AG04450 (cell line): ENCODE measurements at places on chromosomes 2 and 18.

- no peak for DNase-seq
Observed at GRCh38 chr2:195687320-195688086, 30.5 kb downstream of the SLC39A10 start.

DNA sequence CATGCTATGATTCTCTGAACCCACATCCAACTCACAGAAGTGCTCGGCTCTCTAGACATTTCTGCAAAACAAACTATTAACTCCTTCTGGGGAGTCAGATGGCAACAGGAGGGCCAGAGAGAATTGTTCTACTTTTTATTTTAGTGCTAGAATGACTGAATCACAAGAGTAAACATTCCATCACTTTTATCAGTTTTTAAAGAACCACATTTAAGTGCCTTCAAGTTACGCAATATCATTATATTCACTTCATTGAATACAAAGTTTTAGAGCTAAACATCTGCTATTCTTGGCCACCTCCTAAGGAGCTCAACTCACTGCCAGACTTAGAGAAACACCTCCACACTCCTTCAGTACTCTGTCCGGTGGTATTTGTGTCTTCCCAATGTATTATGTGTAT, 22.4 kb downstream of the B4GALT6 start:
- no peak for DNase-seq

- DNase-seq: no peak
Observed at GRCh38 chr18:9934274-9934673, 20.5 kb downstream of the VAPA start.

- peak; percentile 44 for DNase-seq
Observed at GRCh38 chr2:20291106-20291564, 59.5 kb downstream of the PUM2 start.

GRCh38 chr2:27379836-27380625, 503 bp downstream of the ZNF513 start:
- DNase-seq: no peak

DNA sequence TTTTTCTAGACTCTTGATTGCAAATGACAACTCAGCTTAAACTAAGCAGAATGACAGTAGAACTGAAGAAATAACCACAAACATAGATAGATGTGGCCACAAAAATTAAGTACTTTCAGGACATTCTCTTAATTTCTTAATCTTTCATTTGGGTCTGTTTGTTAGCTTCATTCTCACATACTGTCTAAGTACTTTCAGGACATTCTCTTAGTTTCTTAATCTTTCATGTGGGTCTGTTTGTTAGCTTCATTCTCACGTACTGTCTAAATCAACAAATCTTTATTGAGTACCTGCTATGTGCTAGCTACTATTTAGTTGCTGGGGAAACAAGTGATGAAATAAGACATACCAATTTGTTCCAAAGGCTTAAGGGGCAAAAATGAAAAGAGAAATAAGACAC, 35.1 kb downstream of the FAM117B start:
- DNase-seq: no peak

DNA sequence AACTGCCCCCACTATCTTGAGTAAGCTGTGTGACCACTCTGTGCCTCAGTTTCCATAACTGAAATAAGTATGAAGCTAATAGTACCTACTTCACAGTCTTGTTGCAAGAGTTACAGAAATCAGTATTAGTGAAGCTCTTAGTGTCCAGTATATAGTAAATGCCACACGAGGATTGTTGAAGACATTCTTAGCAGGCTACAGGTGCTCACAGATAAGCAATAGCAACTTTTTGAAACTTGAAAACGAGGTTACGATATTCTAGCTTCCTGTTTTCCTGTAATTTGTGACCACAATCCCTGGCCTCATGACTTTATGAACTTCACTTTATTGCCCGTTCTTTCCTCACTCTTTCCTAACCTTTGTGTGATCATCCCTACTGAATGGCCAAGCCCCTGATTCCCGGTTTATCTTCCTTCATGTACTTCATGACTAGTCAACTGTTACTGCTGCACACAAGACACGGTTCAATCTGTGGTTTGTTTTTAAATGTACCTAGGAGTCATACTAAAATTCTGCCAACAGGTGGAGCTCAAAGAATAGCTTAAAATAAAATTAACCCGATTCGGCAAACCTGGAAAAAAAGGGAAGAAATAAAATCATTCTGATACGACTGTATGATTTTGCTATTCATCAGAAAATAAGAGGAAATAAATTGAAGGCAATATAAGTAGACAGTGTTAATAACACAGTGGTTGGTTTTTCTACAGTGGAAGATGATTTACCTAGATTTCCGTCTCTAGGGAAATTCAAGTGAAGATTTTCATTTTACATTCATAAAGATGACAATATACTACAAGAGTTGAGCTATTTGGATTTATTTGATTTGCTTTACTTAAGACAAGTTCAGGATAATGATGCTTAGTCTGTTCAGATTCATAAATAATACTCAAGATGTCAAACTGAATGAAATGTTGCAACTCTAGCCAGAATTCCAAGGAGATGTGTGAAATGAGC, 38.1 kb upstream of the STAT1 start:
- no peak for DNase-seq

GRCh38 chr2:37786191-37786698, 114.8 kb upstream of the CDC42EP3 start:
- DNase-seq: no peak

DNA sequence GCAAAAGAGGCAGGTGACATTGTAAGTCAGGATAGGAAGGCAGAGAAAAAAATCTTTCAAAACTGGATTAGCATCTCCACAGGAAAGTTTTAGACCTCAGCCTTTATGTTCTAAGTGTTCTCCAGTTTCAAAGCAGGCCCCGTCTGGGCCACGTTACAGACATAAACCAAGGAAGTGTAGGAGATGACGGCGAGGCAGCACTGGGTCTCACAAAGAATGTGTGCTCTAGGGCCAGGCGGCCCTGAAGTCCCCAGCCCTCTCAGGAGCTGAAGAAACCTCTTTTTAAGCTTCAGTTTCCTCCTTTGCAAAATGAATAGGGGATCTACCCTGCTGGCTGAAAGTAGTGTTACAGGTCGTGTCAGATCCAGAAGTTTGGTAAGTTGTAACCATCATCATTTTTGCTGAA, 81.7 kb downstream of the SPRED2 start:
- no peak for DNase-seq

GRCh38 chr2:33607251-33607721, 8.2 kb upstream of the FAM98A start:
- DNase-seq: no peak

DNA sequence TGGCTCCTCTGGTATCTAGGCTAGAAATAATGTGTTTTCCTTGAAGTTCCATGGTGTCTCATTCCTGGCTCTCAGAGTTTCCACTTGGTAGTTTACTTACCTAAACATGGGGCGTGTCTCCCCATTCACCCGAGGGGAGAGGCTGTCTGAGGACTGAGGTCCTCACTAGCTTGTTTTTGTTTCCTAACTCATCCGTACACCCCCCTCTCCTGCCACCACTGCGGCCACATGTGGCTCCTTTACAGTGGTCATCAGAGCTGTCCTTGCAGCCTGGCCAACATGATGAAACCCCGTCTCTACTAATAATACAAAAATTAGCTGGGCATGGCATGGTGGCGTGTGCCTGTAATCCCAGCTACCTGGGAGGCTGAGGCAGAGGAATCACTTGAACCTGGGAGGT, 106.0 kb downstream of the ASAP2 start:
- DNase-seq: no peak

GRCh38 chr2:59900728-59901452, 652.6 kb downstream of the BCL11A start:
- no peak for DNase-seq

DNA sequence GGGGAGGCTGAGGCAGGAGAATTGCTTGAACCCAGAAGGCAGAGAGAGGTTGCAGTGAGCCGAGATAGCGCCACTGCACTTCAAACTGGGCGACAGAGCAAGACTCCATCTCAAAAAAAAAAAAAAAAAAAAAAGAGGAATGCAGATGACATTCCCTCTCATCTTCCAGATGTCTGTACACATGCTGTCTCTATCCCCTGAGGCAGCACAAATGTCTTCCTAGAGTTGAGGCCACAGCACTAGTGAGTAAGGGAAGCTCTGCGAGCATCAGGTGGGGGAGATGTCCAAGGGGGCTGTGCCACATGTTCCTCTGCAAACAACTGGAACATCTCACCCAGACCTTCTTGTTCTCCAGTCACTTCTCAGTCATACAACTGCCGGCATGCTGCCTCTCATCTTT, 35.6 kb upstream of the LRRC30 start:
- no peak for DNase-seq

GRCh38 chr2:129737660-129738527, 241.6 kb upstream of the RAB6C start:
- DNase-seq: no peak

DNA sequence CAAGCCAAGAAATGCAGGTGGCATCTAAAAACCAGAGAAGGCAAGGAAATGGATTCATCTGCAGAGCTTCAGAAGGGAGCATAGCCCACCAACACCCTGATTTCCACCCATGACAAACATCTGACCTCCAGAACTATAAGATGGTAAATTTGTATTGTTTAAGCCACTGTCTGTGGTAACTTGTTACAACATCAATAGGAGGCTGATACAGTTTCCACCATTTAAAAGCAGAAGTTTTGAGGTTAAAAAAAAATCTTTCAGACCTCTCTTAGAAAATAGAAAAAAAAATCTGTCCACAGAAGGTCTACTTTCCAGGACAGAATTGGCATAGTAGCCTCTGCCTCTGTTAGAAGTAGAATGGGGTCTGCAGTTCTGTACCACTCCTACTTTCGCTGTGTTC, 37.2 kb downstream of the SLC40A1 start:
- no peak for DNase-seq

DNA sequence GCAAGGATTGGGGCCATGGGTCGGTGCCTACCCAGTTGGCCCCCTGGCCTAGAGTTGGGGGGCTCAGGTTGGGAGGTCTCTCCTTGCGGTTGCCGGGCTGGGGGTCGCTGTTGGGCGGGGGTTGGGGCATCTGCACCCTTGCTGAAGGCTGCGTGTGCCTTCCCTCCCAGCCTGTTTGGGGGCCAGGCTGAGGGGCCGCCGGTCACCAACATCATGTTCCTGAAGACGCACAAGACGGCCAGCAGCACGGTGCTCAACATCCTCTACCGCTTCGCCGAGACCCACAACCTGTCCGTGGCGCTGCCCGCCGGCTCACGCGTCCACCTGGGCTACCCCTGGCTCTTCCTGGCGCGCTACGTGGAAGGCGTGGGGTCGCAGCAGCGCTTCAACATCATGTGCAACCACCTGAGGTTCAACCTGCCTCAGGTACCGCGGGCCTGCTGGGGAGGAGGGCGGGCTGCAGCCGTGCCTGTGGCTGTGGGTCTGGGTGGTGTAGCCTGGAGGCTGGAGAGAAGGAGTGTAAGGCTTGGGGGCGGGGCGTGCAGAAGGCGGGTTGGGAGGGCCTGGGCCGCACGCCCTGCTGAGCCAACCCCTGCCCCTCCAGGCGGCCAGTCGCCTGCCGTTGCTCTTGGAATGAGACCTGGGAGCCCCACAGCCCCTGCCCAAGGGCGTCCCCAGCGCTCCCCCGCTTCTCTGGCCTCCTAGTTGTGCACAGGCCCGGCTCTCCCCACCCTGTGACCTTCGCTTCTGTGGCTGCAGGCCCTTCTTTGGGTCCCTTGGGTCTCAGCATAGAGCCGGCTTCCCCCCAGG, 7.2 kb upstream of the NEU4 start:
- no peak for DNase-seq

- no peak for DNase-seq
Observed at GRCh38 chr2:72145658-72146329, 1.9 kb downstream of the CYP26B1 start.

GRCh38 chr2:212536817-212537725, 1.5 kb downstream of the ERBB4 start:
- no peak for DNase-seq

DNA sequence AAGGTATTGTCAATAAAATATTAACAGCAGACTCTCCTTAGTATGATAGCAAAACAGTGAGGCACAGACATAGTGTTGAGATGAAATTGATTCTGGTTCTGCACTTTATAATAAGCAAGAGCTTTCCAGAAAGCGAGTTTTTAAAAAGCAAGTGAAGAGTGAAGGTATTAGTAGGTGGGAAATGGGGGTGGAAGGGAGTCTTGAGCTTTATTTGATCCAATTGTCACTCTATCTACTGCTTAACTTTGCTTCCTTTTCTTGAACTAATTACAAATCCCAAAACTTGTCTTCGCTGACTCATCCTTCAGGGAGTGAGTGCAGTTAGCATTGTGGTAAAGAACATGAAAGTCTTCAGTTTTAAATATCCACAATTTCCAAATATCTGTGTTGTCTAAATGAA, 120.6 kb upstream of the BOD1L2 start:
- no peak for DNase-seq

GRCh38 chr2:233365861-233366520, 11.7 kb downstream of the DGKD start:
- DNase-seq: no peak

- DNase-seq: no peak
Observed at GRCh38 chr18:46768166-46768921, 11.5 kb upstream of the ST8SIA5 start.

DNA sequence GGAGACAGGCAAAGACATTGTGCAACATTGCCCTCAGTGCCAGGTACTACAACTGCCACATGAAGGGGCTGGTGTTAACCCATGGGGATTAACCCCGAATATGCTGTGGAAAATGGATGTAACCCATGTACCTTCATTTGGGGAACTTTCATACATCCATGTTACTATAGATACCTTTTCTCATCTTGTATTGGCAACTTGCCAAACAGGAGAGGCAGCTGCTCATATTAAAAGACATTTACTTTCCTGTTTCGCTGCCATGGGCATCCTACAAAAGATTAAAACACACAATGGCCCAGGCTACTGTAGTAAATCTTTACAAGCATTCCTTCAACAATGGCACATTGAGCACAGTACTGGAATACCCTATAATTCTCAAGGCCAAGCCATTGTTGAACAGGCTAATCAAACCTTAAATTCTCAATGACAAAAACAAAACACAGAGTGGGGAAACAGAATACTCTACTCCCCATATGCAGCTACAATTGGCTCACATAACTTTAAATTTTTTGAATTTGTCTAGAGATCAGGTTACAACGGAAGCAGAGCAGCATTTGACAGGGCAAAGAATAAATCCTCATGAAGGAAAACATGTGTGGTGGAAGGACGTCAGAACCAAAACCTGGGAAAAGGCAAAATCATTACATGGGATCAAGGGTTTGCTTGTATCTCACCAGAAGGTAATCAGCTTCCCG, 1723.5 kb upstream of the LRRTM1 start:
- no peak for DNase-seq

DNA sequence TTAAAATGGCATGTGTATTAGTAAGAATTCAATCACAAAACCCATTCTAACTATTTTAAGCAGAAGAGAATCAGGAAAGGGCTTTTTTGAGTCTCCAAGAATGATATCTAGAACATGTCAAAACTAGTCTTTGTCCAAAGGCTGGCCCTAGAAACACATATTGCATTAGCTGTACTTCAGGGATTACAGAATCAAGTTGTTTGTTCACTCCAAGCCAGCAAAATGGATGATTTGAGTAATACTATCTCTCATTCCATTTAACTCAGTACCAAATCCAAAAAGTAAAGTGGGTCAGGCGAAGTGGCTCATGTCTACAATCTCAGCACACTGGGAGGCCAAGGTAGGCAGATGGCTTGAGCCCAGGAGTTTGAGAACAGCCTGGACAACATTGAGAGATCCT, 41.3 kb downstream of the ATF2 start:
- DNase-seq: no peak

- DNase-seq: no peak
Observed at GRCh38 chr2:74095632-74096031, 52.1 kb downstream of the BOLA3 start.
